Stimulated activated CD8-positive, alpha-beta memory T cell treated with anti-CD3 and anti-CD28 coated beads, Interleukin-2, amount 100 ng/mL, for 1 hour (primary cell): ENCODE measurements at places on chromosomes 12 and 14.
A peak's percentile ranks its signal among the peaks of the same experiment; 100 is the strongest.

GRCh38 chr14:83421711-83422110 is 1888.1 kb upstream of the SEL1L start:
- DNase-seq, result no peak

DNA sequence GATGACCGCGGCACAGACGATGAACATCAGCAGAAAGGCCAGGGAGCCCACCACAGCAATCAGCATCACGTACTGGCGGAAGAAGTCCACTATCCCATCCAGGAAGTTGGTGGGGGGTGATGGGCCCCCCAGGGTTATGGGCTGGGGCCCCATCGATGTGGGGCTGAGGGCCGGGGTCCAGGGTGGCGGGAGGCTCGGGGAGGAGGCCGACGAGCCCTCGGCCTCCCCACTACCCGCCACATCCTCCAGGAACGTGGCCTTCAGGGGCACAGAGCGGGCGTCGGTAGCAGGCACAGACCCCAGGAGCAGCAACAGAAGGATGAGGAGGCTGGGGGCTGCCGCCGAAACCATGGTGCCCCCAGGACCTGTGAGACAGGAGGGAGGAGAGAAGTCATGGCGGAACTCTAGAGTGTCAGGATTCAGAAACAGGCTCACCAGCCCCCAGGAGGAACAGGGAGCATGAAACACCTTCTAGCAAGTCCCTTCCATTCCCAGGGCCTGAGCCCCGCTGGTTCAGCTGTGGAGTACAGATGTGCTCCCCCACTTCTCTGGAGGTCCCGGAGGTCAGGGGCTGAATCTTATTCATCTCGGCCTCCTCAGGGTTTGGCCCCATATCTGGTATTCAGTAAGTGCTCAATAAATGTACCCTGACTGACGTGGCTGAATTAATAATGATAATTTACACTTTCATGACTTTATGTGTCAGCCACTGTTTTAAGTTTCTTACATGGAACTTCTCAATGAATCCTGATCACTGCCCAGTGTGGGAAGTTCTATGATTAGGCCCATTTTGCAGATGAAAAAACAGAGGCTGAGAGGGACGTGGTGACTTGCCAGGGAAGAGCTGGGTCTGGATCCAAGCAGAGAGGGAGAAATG is 5.6 kb downstream of the TMEM119 start:
- no peak for DNase-seq

- no peak for DNase-seq
Measured at GRCh38 chr14:101927859-101928258, 36.5 kb upstream of the DYNC1H1 start.

DNA sequence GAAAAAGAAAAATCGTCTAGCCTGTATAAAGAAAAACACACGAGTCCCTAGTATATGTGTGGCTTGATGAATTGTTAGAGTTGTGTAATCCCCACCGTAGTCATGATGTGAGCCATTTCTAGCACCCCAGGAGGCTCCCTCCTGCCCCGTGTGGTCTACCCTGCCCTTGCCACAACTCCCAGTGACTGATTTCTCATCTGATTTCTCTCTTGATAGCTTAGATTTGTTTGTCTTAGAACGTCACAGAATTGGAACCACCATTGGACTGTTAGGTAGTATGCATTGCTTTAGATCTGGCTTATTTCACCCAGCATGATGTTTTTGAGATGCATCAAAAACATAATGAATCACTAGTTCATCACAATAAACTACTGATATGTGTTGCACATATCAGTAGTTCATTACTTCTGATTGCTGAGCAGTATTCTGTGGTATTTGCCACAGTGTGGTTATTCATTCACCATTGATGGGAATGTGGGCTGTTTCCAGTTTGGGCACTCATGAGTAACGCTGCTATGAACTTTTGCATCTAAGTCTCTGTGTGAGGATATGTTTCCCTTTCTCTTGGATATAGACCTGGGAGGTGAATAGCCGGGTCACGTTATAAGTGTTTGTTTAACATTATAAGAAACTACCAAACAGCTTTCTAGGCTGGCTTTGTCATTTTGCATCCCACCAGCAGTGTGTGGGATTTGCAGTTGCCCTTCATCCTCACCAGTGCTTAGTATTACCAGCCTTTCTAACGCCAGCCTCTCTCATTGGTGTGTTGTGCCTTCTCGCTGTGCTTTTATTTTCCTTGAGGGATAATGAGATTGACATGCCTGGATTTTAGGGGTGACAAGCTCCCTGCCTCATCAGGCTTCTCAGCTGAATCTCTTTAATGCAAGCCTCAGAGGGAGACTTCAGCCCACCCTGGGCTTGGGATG is 31.9 kb upstream of the NCOR2 start:
- no peak for DNase-seq

- DNase-seq, result no peak
Measured at GRCh38 chr14:20652996-20653975, 11.8 kb upstream of the OR6S1 start.

- DNase-seq, result no peak
Measured at GRCh38 chr14:69682136-69682535, 70.7 kb downstream of the SUSD6 start.

DNA sequence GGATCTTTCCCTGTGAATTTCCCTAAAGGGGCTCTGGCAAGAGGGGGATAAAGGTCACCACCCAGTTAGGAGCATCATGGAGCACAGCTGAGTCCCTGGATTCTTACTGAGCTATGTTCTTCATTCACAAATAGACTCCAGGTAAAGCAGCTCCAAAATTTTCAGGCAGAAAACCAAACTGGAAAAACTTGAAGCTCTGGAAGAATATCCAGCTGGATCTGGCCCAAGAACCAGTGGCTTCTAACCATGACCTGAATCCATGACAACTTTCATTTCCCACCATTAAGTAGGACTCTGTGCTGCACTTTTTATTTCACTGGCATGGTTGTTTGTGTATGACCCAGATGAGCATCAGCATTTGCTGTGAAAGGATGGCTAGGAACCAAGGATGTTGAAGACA is 180.4 kb upstream of the FKBP4 start:
- DNase-seq, result no peak

DNA sequence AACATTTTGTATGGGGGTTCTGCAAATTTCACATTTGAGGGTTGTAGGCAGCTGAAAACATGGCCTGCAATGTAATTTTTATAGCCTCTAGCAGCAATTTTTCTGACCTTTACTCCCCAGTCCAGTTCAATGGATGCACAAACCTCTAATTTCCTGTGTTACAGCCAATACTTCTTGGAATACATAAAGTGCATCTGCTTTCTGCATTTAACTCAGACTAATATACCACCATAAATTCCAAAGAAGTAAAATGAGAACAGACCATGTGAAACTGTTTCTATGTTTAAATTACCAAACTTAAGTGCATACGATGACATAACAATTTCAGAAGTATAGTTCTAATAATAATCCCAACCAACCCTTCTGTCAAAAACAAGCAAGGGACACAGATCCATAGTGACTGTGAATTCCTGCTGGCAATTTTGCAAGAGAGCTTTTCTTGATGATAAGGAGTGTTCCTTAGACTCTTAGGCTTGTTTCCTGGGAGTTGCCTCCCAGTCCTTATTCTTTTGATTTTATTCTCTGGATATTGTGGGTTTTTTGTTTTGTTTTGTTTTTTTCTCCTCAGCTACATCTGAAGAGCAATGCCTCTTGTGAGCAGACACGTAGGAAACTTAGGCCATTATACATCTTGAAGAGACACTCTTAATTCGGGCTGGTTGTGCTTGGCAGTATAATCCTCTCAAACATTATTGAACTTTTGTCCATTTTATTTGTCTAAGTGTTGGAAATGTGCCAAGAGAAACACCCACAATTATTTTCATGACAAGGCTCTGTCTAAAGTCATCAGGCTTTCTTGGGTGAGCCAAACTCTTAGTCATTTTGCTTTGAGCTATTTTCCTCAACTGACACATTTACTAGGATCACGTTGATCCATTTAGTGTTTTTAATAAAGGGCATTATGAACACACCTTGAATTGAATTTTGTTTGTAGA is 51.3 kb upstream of the RERGL start:
- no peak for DNase-seq

- DNase-seq, result no peak
Measured at GRCh38 chr12:73612551-73612950, 925.1 kb upstream of the ATXN7L3B start.

- no peak for DNase-seq
Measured at GRCh38 chr12:113290506-113290905, 44.4 kb downstream of the SLC8B1 start.

DNA sequence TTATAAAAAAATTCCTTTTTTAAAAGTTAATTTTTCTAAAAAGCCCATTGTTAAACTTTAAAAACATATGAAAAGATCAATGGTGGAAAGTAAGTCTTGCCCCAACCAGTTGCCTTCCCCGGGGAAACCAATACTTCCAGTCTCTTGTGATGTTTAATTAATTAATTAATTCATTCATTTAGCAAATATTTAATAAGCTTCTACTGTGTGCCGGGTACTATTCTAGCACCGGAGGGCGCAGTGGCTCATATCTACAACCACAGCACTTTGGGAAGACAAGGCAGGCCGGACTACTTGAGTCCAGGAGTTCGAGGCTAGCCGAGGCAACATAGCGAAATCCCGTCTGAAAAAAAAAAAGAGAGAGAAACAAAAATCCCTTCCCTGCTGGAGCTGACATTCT is 87.4 kb downstream of the HECTD4 start:
- DNase-seq, result no peak

GRCh38 chr12:47939009-47939601 is 24.3 kb upstream of the TMEM106C start:
- DNase-seq, result no peak

DNA sequence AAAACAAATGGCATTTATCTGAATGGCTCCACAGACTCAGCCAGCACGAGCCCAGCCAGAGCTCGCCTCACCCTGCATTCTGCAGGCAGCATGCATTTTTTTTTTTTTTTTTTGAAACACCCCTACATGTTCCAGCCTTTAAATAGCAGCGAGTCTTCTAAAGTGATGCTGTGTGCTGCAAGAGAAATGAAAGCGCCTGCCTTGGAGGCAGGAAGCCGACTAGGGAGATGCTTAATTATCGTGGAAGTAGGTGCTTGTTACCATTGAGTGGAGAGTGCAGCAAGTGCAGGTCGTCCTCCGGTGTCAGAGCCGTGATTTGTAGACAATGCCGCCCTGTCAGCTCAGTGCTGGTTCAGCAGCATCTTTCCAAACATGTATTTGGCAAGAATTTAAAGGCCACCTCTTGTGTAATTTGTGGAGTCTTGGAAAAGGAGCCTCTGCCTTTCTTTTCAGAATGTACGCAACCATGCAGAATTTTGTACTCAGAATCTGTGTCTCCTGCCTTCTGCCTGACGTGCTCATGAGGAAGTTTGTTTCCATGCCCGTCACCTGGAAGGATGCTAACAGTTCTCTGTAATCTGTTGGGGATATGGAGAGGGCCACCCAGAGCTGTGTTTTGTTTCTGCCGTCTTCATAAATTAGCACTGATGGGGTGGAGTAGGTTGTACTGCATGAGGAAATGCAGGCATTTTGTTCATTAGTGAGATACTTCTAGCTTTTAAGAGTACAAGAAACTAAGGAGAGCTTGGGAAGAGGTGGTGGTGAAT is 345.9 kb upstream of the RGS6 start:
- DNase-seq, result no peak

DNA sequence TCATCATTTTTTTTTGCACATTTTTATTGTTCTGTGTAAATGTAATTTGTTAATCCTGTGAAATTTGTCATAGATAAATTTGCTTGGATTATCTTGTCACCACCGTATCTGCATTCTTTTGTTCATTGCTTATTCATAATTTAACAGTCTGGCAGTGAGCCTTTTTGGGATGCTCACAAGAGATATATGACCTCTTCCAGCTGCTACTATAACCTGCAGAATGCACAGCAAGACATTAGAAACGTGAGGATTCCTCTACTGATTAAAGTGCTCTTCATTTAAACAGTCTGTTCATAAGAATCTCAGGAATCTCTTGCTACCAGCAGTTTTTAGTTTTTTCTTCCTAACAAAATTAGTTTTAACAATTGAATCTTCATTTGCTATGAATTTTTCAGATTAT is 9.1 kb downstream of the NPAS3 start:
- no peak for DNase-seq

DNA sequence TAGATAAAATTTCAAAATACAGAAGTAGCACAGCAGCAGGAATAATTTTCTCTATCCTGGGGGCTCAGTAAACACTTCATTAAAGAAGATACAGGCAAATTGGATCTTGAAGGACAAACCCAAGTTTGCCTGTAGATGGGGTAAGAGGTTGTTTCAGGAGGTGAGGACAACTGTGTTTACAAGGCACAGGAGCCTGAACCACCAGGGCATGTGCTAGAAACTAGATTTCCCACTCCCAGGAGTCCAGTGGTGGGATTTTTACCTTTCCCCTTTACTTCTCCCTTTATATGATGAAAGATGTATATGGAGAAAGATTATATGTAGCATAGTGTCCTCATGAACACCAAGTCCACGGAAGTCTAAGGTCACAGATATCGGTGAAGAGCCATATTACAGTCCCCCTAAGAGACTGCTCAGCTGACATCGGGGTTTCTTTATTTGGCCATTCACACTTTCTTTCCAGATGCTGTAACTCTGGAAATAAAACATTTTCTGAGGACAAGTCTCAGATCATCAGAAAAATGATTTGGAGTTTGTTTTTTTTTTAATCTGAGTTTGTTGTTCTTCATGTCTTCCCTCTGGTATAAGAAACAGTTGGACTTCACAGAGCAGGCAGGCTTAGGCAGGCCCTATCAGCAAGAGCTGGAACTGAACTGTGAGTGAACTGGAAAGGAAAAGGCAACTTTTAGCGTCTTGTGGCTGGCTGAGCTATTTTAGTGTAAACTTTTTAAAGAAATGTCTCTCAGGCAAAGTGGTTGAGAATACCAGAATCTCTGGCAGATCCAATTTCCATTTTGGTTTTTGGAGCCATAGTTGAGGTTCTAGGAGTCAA is 8.0 kb upstream of the EVL start:
- no peak for DNase-seq

- DNase-seq, result peak; percentile 66
Measured at GRCh38 chr14:23034498-23035302, at the start of gene PSMB5. Gene PSMB5 (minus strand): TSS chr14:23034900. CDS start chr14:23034881, 19 bp downstream.

DNA sequence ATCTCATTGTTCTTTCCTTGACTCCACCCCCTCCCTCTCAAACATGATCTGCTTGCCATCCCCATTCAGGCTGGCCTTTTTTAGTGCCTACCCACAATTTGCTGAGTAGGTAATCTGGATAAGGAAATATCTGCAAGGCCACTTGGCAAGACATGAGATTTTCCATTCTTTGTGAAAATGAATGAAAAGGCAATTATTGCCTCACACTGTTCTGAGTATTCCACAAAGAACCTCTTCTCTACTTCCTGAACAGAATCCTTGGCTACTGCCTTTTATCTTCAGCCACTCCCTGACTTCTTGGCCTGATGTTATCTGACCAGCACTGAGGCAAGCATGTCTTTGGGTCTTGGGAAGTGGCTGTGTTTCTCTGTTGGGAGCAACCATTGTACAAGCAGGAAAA is 263.2 kb upstream of the ATP2B1 start:
- DNase-seq, result no peak
